Activated T-cell treated with anti-CD3 and anti-CD28 coated beads, Interleukin-2, amount 50 U/mL, for 72 hours (primary cell): ENCODE measurements at places on chromosomes 11 and 22. TPM values are rescaled to one million over a fixed set of nuclear protein-coding genes. Genes with fewer than 3 reads are reported as not detected.

GRCh38 chr22:47548953-47549740 lies 786.7 kb downstream of the TBC1D22A start:
- no peak for DNase-seq

GRCh38 chr22:19139001-19139356 lies 5.5 kb downstream of the ESS2 start:
- no peak for DNase-seq

DNA sequence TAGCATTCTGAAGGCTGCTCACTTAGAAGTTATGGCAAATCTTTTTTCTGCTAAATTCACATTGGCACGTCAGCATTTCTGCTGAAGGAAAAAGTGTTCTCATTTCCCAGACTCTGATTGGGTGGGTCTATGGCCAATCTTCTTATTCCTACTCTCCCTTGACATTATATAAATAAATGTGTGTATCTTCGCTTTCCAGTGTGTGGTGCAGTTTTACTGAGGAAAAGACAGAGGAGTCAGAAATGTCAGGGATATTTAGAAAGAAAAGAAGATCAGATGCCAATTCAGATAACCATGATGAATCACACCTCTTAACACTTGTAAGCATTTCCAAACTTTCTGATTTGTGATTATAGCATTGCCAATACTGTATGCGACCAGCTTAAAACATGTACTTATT lies 3.2 kb upstream of the BDNF start:
- no peak for DNase-seq

DNA sequence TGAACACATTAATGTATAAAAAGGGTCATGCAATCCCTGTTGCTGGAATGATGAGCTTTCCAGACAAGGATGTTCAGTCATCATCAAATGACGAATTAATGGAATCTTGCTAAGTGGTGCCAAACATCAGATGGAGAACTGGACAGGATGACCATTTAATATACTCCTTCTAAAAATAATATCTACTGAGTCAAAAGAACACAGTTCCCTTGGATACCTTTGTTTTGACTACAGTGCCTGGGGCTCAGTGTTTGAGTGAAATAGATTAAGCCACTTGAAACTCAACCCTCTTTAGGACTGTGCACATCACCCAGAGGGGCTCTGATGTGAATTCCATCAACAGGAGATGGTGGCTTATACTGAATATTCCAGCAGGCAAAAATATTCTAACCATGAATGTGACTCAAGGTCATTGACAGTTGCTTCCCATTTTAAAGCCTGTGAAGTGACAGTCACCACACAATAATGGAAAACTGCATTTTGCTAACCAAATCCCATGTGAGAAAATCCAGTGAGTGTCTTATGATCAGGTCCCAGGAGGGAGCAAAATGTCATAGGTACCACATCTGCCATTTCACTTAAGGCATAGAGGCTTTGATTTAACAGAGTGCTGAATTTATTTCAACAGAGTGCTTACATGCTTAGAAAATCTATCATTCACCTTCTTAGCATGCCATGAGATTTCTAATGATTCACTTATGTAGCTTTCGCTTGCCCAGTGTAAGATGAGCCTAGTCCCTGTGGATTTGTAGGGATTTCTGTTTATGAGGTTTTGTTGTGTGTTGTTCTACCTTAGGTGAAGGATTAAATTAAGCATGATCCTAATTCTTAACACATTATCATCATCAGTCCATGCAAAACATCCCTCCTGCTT lies 41.3 kb upstream of the SLN start:
- no peak for DNase-seq

ALKBH8 gene
- total RNA-seq = 12.8 TPM

DNA sequence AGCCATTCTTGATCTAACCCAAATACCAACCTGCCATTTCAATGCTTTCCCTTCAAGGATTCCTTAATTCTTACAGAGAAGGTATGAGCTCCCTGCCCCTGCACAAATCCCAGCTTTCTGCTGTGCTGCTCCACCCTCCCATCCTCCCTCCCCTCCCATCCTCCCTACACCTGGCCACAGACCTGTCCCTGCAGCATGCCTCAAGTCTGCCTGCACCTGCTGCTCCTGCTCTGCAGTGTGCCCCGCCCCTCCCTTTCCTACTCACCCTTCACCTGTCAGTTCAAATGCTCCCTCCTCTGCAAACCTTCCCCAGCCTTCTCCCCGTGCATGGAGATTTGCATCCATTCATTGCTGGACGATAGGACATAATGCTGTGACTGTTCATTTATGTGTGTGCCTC lies 139.9 kb upstream of the NARS2 start:
- DNase-seq = no peak

OR52H1 gene
- not detected for total RNA-seq

- no peak for DNase-seq
Measured at GRCh38 chr11:15419696-15420095, 305.0 kb downstream of the INSC start.

GRCh38 chr11:22774716-22775115 lies 54.9 kb downstream of the SVIP start:
- DNase-seq = no peak

GRCh38 chr22:49078076-49078710 lies 749.5 kb downstream of the BRD1 start:
- no peak for DNase-seq

MAP4K2 gene
- 74.7 TPM for total RNA-seq

ARFIP2 gene
- 48.2 TPM for total RNA-seq

DNA sequence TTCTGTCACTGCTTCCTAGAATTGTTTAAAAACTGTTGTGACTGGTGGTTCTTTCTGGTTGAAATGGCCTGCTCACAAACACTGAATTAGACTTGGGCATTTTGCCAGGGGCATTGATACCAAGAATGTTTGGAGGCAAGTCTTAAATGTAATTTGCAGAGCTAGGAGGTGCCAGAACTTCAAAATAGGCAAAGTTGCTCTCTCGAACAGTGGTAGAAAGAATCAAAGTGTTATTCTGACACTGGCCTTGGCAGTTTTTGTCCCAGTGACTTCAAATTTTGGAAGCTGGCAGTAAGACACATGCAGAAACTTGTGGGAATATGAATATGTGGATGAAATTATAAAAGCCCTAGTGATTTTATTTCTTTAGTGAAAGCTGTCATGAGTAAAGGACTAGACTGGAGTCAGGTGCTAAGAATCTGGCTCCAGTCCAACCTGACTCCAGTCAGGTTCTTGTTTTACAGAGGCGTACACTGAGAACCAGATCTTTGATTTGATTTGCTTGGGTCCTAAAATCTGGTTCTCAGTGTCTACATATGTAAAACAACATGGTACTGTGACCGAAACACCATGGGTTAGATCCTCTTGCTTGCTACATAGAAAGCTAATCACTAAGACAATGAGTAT lies 20.9 kb downstream of the SVIP start:
- DNase-seq = no peak

LRRC74B gene
- total RNA-seq = not detected

- no peak for DNase-seq
Measured at GRCh38 chr22:45996241-45997076, 19.5 kb upstream of the WNT7B start.

FAM227A gene
- 0.34 TPM for total RNA-seq

DNA sequence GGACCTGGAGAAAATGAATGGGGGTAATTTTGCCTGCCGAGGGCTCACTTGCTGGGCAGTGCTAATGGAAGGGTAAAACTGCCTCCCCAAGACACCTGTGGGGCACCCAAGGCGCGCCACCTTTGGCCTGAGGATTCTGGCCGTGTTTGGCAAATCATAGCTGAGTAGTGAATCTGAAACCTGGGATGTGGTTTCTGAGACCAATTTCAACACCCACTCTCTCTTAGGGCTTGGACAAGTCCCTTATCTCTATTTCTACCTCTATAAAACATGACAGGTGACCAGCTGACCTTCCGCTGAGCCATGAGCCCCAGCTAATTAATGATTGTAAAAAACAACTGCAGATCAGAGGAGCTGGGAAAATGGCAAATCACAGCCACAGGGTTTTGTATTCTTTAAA lies 1.5 kb upstream of the PACSIN3 start:
- DNase-seq = no peak

UBQLN3 gene
- total RNA-seq = not detected

DNA sequence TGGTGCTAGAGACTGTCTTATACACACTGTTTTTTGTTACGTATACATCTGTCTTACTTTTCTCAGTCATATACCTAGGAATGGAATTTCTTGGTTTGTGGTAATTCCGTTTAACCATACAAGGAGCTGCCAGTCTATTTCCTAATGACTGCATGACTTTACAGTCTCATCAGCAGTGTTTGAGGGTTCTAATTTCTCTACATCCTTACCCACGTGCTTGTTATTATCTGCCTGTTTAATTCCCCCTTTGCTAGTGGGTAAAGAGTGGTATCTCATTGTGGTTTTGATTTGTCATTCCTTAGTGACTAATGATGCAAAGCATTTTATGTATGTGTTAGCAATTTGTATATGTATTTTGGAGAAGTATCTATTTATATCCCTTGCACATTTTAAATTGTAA lies 1008.0 kb downstream of the FAM181B start:
- no peak for DNase-seq
